ENCODE measurements at places on chromosomes 1 and 21.

DNA sequence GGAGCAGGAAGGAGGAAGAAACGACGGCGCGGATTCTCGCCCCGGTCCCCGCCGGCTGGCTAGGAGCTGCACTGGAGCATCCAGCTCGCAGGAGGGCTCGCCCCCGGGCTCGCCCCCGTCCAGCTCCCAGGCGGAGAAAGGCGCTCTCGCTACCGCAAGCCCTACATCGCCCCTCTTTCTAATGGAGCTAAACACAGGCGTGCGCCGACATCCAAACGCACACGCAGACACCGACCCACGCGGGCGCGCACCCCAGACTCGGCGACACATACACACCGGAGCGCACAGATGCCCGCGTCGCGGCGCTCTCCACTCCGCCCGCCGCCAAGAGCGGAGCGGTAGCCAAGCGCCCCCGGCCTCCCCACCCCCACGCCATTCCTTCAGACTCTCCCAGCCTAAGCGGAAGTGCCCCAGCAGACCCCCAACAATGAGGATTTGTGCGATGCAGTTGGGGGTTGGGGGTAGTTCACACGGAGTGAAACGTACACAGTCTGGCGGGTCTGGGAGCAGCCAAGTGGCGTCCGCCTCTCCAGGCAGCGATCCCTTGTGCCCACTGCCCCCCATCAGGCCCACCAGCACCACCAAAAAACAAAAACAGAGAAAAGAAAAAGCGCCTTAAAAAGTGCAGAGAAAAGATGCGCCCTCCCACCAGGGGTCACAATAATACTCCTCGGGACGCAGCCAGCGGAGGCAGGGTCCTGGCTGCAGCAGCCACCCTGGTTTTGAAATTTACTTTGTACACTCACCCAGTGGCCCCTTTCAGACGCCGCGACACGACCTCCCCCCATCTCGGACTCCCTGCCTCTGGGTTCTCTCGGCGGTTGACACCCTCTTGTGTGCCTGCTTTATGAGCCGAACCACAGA lies 1.4 kb downstream of the DAB1 start:
- DNase-seq: no peak

DNA sequence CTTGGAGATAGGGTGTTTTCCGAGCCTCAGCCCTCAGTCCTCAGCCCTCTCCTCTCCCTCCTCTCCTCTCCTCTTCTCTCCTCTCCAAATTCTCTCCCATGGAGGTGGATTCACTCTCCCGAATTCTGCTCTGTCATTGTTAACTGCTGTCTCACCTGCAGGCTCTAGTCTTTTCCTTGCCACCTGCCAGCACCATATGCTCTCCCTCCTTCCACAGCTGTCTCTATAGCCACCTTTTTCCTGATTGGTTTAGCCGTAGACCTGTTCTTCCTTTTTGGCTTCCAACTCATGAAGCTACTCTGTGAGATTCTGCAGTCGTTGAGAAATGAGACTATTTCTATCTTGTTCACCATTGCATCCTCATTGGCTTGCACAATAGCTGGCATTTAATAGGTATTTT lies 19.7 kb downstream of the COG2 start:
- no peak for DNase-seq

- no peak for DNase-seq
These were observed 30.6 kb downstream of the FYB2 start for GRCh38 chr1:56788588-56788987.

GRCh38 chr1:89174491-89174890 lies 1.3 kb downstream of the GBP7 start:
- DNase-seq: no peak

DNA sequence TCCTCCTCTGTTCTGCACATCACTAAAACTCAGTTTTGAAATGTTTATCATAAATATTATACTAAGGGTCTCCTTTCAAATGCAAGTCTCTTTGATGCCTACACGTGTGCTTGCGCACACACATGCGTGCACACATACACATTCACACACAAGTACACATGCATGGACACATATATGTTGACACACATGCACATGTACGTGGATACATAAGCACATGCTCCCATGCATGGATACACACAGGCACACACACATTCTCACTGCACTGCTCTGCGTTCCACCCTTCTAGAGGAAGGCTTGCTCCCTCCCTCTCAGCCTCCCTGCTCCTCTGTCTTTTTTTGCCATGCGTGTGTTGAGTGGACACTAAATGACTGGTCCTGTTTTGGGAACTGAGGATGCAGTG lies 162.7 kb downstream of the PCP4 start:
- DNase-seq: no peak

DNA sequence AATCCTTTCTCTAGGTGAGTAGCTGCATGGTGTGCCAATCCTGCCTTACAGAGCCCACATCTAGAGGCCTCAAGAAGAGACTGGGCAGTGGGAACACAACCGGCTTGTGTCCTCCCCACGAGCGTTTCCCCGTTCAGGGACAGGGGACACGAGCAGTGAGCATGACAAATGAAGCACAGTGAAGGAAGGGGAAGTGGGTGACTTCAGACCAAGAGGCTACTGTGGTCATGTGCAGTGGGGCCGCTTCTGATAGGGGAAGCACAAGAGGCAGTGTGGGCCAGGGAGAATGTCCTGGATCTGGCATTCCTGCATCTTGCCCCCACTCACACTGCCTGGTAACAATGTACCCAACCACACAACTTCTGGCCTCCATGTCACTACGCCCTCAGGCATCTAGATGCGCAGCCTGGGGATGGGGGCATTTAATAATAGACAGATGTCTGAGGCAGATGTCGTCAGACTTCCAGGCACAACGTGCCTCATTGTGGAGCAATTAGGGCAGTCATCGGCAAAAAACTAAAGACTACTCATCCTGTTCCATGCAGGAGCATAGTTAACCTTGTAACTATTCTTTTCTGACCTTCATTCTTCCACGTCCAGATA lies 155.6 kb upstream of the NBPF11 start:
- no peak for DNase-seq

DNA sequence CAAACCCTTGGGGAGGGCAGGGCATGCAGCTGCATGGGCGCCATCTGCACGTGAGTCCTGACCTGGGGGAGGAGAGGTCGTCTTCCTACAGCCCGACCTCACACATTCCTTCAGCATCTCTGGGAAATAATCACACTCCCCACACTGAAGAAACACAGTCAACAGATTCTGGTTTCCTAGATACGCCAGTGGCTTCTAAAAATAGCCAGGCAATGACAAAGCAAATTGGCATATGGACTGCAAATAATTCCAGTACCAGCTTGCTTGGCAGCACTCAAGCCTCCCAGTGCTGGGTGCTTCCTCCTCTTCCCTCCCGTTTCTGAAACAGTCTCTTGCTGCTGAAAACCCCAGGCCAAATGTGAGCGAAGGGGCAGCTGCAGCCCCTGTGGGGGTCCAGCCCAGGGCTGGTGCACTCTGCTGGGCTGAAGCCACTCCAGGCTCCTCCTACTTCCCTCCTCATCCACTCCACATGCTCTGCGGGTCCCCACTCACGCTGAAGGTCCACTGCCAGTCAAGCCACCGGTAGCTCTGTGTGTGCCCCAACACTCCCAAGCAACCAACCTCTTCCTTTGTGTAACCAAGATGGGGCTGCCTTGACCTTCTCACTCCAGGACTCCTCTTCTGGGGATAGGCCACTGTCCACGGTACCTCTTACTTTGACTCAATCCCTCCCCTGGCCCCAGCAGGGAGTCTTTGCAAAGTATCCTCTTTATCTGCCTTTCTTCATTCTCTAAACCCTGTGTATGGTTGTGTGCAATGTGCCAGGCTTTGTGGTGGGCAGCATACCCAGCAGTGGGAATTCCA lies 69.0 kb downstream of the KCND3 start:
- no peak for DNase-seq

- no peak for DNase-seq
These were observed 29.3 kb downstream of the PDE9A start for GRCh38 chr21:42682661-42683210.

GRCh38 chr1:154747740-154748404 lies 122.2 kb downstream of the KCNN3 start:
- DNase-seq: peak; percentile 23

DNA sequence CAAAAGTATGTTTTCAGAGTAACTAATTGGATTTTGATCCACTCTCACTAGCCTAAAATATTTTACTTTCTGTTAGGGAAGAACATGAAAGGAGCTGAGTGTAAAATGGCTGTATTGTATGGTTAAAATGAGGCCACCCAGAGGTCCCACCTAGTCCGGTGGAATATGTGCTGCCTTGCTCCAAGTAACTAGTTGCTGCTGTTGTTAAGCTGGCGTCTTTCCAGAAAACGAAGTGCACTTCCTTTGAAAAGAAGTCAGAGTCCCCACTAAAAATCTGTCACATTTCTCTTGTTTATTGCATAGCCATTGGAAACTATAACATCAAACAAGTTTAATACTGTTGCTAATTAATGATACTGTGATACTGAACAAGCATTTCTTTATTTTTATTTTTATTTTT lies 3.2 kb downstream of the SLC25A33 start:
- DNase-seq: no peak

DNA sequence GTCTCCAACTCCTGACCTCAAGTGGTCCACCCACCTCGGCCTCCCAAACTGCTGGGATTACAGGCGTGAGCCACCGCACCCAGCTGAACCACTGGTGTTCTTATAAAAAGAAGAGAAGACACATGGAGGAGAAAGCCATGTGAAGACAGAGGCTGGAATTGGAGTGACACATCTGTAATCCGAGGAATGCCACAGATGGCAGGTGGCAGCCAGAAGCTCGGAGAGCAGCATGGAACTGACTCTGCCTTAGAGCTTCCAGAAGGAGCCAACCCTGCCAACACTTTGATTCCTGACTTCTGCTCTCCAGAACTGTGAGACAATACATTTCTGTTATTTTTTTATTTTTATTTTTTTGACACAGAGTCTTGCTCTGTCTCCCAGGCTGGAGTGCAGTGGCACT lies 59.0 kb upstream of the ATP2B4 start:
- DNase-seq: no peak

- DNase-seq: no peak
These were observed 11.4 kb upstream of the RNF187 start for GRCh38 chr1:228475812-228476211.

- no peak for DNase-seq
These were observed 35.5 kb upstream of the ATP6V1G3 start for GRCh38 chr1:198575798-198576641.

GRCh38 chr1:212566522-212567479 lies 41.8 kb upstream of the ATF3 start:
- DNase-seq: no peak

DNA sequence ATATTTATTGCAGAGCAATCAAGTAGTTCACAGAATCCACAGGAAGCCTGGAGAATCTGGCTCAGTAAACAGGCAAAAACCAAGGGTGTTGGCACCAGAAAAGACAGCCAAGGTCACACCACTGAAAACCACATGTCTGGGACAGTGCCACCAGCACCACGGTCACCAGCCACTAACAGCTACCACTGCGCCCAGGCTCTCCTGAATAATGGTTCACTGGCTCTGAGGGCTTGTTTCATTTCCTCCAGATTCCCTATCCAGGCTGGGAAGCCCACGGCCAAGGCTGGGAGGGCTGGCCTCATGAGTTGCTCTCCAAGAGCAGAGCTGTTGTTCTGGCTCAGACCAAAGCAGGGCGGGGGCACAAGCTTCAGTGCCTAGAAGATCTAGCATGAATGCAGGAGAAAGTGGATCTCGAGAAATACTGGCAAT lies 54.5 kb upstream of the PTGFRN start:
- no peak for DNase-seq

DNA sequence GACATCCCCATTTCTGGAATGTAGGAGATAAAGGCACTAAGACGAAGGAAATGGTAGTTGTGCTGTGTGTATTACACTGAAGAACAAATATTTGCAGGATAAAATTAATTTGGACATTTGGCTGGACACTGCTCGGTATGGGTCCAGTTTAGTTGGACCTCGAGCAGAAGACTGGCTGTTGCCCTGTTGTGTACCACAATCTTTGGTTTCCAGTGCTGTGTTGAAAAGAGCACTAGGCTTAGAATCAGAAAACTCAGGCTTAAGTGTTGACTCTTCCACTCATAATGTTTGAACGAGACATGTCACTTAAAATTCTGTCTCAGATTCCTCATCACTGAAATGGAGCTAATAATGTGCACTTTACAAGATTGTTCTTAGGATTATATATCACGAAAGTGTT lies 1.2 kb upstream of the ARPC5 start:
- no peak for DNase-seq

DNA sequence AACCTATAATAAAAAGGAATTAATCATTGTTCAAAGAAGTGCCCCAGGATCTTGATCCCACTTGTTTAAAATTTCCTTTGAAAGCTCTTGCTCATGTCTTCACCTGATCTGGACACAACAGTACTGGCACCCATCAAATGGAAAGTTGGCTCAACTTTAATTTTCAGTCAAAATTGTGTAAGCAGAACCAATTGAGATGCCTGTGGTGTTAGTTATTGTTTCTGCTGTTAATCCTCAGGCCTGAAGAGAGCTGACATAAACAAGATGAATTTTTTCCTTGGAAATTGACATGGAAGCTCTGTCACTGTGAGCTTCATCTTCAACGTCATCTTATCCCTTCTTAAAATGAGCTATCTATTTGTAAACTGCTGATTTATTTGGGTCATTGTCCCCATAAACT lies 88.3 kb upstream of the TNFSF4 start:
- DNase-seq: no peak

DNA sequence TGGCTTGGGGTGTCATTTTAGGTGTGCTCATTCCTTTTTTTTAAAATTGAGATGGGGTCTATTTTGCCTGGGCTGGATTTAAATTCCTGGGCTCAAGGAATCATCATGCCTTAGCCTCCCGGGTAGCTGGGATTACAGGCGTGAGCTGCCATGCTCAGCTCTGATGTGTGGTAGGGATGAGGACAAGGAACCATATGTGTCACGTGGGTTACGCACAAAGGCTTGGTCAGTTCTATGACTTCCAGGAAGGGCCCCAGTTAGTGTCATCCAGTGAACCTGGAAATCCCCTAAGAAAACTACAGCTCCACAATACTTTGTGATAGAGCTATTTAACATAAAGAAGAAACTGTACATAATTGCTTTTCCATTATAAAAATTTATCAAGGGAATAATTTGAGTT lies 6.7 kb upstream of the METTL25B start:
- DNase-seq: no peak

DNA sequence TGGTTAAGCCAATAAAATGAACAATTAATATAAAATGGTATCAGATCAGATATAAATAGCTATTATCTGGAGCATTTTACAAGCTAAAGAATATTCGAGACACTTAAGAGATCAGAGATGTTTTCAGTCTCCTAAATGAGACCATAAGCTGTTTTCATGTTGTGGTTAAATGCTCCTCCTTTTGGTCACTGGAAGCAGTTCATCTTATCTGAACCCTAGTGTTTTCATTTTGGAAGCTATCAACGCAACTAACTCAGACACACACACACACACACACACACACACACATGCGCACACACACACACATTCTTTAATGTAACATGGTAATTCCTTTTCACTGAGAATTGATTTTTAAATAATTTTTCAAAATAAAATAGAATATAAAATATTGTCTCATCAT lies 10.0 kb upstream of the LRRC8C start:
- no peak for DNase-seq

DNA sequence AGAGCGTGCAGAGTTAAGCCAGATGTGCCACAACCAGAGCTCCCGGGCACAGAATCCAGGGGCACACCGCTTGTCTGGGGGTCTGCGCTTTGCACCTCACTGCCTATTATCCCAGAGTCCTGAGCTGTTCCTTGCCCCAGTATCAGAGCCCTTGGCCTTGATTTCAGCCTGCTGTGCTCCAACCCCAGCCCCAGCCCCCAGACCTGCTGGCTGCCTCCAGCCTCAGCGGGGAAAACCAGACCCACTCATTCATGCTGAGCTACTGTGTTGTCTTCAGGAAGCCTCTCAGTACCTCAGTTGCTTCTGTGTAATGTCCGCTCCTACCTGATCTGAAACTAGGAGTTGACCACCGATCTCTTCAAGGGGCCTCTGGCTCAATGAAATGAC lies 1.1 kb downstream of the IKBKE start:
- no peak for DNase-seq

GRCh38 chr1:21696931-21697330 lies 27.8 kb upstream of the RAP1GAP start:
- DNase-seq: no peak

All from stimulated activated CD8-positive, alpha-beta memory T cell treated with anti-CD3 and anti-CD28 coated beads, Interleukin-2, amount 100 ng/mL, for 1 hour (primary cell).